Prostate gland (tissue), 2 donors: ENCODE measurements at places on chromosomes 7 and 10. TPM values are rescaled to one million over a fixed set of nuclear protein-coding genes. Genes with fewer than 3 reads are reported as not detected.

Gene ACTL6B
- 2.4 TPM for total RNA-seq

Gene SAP25
- total RNA-seq, result 2.5 TPM

Gene FAM25A
- not detected for total RNA-seq

Gene LRRN3
- 41.5 TPM for total RNA-seq

Gene FBH1
- 75.0 TPM for total RNA-seq

Gene KCNK18
- not detected for total RNA-seq

Gene HOXA2
- 1.4 TPM for total RNA-seq

Gene LRRC18
- total RNA-seq, result not detected

Gene TNPO3
- total RNA-seq, result 32.2 TPM

Gene SPDYE9
- not detected for total RNA-seq

Gene ZNF479
- 1.3 TPM for total RNA-seq

Gene PITX3
- not detected for total RNA-seq

Gene TRAPPC14
- 21.2 TPM for total RNA-seq

Gene PLEKHS1
- 1.9 TPM for total RNA-seq

Gene WNT8B
- 0.40 TPM for total RNA-seq

Gene BEND7
- 10.1 TPM for total RNA-seq

Gene TLL2
- total RNA-seq, result 0.32 TPM

Gene EGR2
- total RNA-seq, result 4.6 TPM

Gene SPDYE2
- total RNA-seq, result not detected

Gene DENND2A
- 4.0 TPM for total RNA-seq

Gene OR2A12
- not detected for total RNA-seq

Gene ZNF398
- 27.6 TPM for total RNA-seq

Gene DAGLB
- 9.7 TPM for total RNA-seq

Gene UNC5B
- total RNA-seq, result 12.8 TPM

Gene TRIP6
- total RNA-seq, result 113 TPM

Gene GOT1
- 19.7 TPM for total RNA-seq

Gene TLX1
- total RNA-seq, result 0.34 TPM

Gene ABCB4
- 1.1 TPM for total RNA-seq

Gene GRM3
- total RNA-seq, result not detected

Gene SH2B2
- total RNA-seq, result 22.3 TPM

Gene PRSS2
- not detected for total RNA-seq

Gene NRAP
- 11.2 TPM for total RNA-seq

Gene MMD2
- total RNA-seq, result not detected

Gene GFRA1
- total RNA-seq, result 14.5 TPM

Gene CAV1
- 114 TPM for total RNA-seq

Gene CLDN12
- 43.9 TPM for total RNA-seq

Gene TAC1
- total RNA-seq, result not detected

Gene ATOH7
- total RNA-seq, result not detected

Gene OR2AE1
- not detected for total RNA-seq

Gene PEX1
- total RNA-seq, result 17.3 TPM

Gene GNAT3
- not detected for total RNA-seq

Gene GIMAP4
- total RNA-seq, result 6.9 TPM

Gene TRPV6
- total RNA-seq, result 82.0 TPM

Gene CHAT
- total RNA-seq, result 0.40 TPM

Gene MORN4
- 4.7 TPM for total RNA-seq
